ENCODE measurements at places on chromosomes 4 and X.

DNA sequence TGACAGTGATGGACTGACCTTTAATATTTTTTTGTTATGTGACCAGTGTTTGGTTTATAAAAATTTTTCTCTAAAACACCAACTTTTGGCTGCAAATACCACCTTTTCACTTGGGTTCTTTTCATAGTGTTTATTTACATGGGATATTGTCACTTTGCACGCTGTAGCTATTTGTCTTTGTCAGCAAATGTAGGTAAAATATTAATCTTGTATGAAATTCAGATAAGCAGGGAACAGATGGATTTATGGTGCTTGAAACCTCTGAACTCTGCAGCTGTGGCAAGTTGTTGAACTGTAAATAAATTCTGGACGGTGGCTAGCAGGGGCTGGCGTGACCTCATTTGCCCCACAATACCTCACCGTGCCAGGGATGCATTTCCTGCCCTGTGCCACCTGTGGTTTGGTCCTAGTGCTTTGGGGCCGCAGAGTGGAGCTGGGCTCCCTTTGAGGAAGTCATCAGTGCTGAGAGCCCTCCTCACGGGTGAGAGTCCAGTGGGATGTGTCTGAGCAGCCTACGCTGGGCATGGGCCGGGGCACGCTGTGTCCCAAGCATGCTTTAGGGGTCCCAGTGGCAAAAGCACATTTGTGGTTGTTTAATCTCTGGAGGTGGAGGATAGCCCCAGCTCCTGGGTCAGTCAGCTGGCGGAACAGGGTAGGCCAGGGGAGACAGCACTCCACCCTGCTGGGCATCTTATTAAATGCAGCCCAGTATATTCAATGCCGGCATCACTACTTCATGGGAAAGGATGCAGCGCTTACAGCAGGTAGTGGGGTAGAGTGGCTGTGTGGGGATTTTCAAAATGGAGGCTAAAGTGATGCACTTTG lies 108.6 kb downstream of the TBL1X start:
- DNase-seq: no peak

DNA sequence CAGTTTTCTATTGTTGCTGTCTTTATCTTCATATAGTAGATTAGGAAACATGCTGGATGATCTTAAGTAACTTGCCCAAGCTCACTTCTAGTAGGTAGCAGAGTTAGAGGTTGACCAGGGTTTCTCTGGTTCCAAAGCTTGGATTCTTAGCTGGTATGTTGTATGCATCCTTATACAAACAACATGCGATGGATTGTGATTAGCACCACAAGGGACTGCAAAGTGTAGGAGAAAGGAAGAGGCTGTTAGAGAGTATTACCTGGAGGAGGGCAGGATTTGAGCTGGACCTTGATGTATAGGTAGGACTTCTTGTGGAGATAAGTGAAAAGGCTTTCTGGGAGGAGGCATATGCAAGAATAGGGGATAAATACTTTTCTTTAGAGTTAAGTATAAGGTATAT lies 5.6 kb downstream of the STIM2 start:
- no peak for DNase-seq

DNA sequence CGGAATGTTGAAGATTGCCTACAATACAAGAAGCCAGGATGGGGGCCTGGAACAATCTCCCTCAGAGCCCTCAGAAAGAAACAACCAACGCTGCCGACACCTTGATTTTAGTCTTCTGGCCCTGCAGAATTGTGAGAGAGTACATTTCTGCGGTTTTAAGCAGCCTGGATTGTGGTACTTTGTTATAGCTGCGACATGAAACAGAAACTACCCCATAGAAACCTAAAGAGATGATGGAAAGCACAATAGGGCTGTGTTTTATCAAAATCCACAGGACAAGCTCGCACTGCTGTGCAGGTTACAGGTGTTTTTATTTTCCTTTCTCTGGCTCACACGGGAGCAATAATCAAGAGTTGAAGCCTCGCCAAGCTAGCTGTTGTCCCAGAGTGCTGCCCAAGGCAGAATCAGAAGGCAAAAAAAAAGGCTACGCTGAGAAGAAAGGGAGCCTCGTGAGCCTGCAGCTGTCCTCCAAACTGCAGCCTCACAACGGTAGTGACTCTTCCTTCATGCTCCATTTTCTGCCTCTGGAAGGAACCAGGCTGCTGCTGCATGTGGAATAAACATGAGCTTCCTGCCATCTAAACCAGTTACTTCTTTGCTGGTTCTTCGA lies 232.4 kb downstream of the LDB2 start:
- no peak for DNase-seq

- no peak for DNase-seq
These were observed 10.6 kb upstream of the IRAK1 start for GRCh38 chrX:154030266-154030665.

DNA sequence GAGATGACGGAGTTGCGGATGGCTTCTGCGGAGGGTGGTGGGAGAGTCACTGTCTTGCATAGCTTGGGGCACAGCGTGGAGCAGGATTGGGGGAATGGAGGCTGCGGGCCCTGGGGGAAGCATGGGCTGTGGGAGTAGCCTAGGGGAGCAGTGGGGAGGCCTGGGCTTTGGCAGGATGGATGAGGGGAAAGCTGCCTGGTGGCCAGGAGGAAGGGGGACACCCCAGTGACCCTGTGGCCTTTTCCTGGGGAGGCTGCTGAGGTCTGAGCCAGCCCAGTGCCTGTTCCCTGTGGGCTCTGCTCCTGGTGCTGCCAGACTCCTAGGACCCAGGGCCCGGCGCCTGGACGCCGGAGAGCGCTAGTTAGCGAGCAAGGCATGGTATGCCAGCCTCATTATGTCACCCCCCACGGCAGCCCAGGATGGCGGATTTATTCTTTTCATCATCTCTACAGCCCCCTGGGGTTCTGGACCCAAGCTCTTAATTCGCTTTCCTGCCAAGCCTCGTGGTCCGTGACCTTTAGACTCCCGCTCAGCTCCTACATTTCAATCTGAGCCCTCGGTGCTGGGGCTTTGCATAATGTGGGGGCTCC lies 39.8 kb downstream of the SORCS2 start:
- no peak for DNase-seq

Measured in fibroblast of skin of left quadriceps (primary cell).